ENCODE measurements at places on chromosomes 2 and 18.

DNA sequence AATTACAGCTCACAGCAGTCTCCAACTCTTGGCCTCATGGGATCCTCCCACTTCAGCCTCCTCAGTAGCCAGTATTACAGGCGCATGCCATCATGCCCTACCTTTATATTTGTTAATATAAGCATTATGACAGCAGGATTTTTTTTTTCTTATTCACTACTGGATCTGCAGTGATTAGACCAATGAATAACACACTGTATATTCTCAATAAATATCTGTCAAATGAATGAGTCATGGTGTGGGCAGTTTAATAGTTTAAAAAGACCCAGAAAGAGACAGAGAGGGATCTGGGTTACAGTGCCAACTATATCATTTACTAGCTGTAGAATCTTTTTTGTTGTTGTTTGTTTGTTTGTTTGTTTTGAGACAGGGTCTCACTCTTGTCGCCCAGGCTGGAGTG lies 62.4 kb upstream of the LTBP1 start:
- no peak for DNase-seq

DNA sequence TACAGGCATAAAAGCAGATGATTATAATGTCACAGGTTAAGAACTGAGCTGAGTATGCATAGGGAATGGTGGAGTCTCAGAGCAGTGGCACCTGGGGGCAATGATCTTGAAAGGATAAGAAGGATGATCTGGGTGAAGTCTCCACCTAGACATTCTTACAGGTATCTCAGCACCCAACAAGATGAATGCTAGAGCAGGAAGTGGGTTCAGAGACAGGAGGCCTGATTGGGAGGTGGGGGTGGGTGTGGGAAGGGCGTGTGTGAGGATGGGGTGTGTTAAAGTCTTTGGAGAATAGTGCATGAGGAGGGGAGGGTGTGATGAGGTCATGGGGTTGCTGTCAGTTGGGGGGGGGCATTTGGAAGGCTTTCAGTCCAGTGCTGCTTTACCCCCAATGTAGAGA lies 78.8 kb upstream of the UPP2 start:
- no peak for DNase-seq

DNA sequence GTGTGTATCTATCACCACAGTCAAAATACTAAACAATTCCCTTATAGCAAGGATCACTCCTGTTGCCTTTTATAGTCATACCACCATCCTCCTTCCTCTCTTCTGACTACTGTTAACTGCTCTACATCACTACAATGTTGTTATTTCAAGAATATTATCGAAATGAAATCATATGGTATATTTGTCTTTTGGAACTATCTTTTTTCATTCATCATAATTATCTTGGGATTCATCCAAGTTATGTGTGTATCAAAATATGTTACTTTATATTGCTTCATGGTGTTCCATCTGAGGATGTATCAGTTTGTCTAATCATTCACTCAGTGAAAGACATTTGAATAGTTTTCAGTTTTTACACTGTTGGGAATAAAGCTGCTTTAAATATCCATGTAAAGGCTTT lies 1423.0 kb upstream of the PIK3C3 start:
- no peak for DNase-seq

DNA sequence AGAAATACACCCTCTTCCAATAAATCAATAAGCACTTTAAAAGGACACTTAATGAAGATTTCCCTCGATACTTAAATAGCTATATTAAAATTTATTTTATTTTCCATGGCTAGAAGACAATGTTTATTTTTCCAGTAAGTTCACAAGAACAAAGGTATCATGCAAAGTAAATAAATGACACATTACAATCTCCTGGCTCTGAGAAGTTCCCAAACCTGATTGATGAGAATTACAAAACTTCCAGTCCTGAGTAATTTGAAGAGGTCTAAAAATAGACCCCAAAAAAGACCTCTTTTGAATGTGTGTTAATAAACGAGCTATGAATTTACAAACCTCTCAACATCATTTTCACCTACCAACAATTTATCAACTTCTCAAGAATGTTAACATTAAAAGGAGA lies 1.5 kb upstream of the PEX13 start:
- no peak for DNase-seq

GRCh38 chr2:30465171-30465545 lies 18.1 kb downstream of the LCLAT1 start:
- DNase-seq, result no peak

- DNase-seq, result no peak
Measured at GRCh38 chr18:51946946-51947345, 393.1 kb upstream of the DCC start.

Measured in HFF-Myc (cell line).